ENCODE measurements at places on chromosomes 7 and 10.
A peak's percentile ranks its signal among the peaks of the same experiment; 100 is the strongest.

DNA sequence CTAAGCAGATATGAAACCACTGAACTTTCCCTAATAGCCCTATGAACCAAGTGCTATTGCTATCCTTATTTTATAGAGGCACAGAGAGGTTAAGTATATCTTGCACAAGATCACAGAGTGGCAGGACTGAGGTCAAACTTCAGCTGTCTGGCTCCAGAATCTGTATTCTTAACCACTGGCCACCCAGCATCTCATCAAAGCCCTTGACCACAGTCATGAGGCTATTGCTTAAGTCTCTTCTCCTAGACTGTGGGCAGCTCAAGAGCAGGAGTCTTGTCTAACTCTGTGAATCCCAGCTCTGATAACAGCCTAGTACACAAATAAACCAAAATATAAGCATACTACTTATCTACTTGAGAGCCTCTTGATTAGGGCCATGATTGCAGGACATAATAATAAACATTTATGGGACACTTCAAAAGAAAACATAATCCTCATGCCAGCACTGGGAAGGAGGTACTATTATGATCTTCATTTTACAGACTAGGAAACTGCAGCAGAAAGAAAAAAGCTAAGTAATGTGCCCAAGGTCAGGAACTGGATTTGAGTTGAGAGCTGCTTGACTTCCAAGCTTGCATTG, 22.4 kb upstream of the SMC3 start:
- DNase-seq: no peak

- DNase-seq: no peak
Measured at GRCh38 chr7:51009716-51010496, 227.2 kb upstream of the GRB10 start.

GRCh38 chr7:89514970-89515369, 639.3 kb upstream of the STEAP1 start:
- DNase-seq: no peak

- DNase-seq: peak; percentile 64
Measured at GRCh38 chr10:72315611-72316385, 38.9 kb downstream of the DNAJB12 start.

GRCh38 chr10:127979045-127979444, 72.1 kb downstream of the PTPRE start:
- DNase-seq: no peak

- no peak for DNase-seq
Measured at GRCh38 chr10:71072131-71072822, 140.1 kb upstream of the UNC5B start.

DNA sequence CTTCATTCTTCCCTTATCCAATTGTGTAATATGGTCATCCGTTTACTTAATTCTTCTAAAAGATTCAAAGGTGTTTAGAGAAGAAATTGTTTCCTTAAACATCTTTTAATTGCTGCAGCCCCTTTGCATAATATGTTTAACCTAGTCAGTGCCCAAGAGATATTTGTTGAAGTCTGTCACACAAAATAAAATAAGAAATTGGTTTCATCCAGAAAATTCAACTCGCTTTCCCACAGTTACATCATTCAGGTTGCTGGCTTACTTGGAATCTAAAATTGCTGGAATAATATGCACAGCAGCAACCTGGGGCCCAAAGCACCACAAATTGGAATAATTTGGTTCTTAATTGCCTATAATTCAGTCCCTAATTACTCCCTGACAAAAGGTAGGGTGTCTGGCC, 155.1 kb upstream of the ETV1 start:
- DNase-seq: no peak

DNA sequence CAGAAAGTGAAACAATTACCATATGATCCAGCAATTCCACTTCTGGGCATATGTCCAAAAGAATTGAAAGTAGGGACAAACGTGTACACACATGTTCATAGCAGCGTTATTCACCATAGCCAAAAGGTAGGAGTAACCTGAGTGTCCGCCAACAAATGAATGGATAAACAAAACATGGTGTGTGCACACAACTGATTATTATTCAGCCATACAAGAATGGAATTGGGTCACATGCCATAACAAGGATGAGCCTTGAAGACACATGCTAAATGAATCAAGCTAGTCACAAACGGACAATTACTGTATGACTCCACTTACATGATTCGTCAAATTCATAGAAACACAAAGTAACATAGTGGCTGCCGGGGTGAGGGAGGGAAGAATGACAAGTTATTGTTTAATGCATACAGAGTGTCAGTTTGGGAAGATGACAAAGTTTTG, 4.1 kb upstream of the OIT3 start:
- no peak for DNase-seq

DNA sequence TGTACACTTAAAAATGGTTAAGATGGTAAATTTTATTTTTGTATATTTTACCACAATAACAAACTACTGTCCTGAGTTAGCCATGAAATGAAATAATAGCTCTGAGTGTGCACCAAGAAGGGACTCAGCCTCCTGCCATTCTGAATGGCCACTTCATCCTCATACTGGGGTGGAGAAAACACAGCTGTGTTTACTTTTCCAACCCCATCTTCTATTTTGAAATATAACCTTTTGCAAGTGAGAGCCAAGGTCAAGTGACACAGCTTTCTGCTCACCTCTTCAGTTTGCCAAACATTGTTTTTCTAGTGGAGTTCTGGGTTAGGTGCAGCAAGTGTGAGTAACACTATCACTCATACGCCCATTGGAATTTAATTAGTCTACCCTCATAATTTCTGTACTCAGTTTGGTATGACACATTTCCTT, 107.4 kb upstream of the GLCCI1 start:
- peak; percentile 11 for DNase-seq

- no peak for DNase-seq
Measured at GRCh38 chr10:75999515-76000209, 568.2 kb downstream of the LRMDA start.

- DNase-seq: no peak
Measured at GRCh38 chr7:2824026-2824677, 20.0 kb downstream of the GNA12 start.

DNA sequence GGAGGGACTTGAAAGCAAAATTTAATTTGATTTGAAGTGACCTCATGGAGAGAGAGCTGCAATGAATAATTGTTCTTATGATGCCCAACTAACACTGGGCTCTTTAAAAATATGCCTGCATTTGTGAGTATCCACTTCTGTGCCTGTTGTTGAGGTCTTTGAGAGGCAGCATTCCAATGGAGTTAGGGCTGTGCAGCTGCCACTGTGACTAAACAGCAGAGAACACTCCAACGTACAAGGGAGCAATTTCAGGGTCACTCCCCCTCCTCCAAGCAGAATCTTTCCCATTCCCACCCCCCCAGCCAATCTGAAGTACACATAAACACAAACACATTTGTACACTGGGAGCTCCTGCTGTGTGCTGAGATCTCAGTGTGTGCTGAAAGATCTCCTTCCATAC, 28.0 kb upstream of the GSAP start:
- DNase-seq: no peak

- DNase-seq: no peak
Measured at GRCh38 chr7:107788662-107789061, 14.4 kb downstream of the SLC26A3 start.

DNA sequence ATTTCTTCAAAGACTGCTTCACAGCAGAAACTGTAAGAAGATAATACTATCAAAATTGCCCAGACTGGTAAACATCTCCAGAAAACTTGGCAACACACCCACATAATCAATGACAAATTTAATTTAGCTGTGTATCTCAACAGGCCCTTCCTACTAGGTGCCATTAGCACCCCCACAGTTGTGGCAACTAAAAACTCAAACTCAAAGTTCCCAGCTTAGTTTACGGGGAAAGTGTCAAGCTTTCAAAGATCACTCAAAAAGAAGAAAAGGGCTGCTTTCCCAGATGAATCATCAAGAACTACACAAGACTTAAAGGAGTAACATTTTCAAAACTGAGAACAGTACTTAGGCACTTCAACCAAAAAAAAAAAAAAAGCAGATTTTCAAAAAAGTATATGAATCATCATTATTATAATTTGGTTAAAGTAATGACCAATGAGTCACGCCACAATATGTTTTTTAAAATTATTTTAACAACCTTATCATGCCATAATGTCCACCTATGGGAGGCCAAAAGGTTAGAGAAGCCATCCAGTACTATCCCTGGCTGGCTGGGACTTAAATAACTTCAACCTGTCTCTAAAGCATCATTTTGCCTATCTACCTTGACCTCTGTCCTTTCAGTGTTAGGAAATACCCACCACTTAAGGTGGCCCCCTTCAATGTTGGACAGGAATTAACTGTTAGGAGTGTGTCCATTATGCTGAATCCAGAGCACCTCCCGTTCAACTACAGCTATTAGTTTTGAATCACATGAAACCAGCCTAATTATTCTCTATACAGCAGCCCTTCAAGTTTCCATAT, 90.8 kb downstream of the ZFAND4 start:
- no peak for DNase-seq

DNA sequence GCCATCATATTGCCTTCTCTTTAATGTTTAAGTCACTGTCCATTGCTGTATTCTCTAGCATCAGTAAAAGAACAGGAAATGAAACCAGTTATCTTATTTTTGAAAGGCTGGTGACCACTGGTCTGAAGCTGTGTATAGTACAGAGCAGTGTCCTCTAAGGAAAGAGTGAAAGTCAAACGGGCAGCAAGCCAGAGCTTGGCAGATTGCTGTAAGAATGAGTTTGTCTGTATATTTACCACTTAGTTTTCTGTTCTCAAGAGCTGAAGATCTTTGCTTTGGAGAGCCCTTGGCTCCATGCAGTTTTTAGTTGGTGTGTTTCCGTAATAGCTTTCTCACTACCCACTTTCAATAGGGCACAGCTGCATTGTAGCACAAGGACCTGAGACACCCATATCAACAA, 31.9 kb downstream of the PCBD1 start:
- no peak for DNase-seq

GRCh38 chr7:4667776-4668509, 14.2 kb upstream of the FOXK1 start:
- DNase-seq: no peak

DNA sequence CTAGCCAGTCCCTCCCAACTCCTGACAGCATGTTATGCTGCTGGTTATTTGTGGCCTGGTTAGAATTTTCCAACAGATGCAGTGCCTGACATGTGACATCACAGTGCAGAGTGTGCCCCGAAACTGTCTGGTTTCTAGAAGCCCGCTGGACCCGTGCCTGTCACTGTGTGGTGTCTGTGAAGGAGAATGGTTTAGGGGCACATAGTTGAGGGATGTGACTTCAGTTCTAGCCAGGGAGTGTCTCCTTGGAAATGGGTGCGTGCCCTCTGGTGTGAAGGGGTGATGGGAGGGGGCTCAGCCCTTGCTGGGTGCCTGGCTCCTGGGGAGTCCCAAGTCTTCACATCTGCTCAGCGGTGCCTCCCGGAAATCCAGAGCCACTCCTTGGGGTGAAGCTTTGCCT, 303.6 kb downstream of the GLRX3 start:
- no peak for DNase-seq

DNA sequence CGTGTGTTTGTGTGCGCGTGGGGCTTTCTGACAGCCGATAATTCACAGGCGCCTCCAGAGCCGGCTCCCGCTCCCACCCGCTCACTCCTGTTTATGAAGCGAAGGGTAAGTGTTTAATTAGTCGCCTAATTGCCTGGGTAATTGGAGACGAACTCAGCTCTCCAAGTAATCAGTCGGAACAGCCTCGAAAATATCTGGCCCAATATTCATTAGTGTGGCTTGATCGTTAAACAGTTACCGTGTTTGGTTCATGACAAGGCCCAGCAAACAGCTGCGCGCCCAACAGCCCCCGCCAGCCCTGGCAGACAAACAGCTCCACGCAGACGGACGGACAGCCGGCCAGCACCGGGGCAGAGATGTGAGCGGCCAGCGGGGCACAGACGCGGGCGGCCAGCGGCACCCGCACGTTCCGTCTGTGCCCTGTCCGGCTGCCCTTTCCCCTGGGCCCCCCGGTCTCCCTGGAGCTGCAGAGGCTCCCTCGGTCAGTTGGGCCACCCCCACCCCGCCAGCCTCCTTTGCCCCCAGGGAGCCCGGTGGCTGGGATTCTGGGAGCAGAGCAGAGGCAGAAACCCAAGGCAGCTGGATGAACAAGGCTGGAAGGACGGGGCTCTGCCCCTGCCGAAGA, 98.2 kb downstream of the UNCX start:
- no peak for DNase-seq

GRCh38 chr10:28331066-28331465, 28.2 kb upstream of the MPP7 start:
- DNase-seq: no peak

DNA sequence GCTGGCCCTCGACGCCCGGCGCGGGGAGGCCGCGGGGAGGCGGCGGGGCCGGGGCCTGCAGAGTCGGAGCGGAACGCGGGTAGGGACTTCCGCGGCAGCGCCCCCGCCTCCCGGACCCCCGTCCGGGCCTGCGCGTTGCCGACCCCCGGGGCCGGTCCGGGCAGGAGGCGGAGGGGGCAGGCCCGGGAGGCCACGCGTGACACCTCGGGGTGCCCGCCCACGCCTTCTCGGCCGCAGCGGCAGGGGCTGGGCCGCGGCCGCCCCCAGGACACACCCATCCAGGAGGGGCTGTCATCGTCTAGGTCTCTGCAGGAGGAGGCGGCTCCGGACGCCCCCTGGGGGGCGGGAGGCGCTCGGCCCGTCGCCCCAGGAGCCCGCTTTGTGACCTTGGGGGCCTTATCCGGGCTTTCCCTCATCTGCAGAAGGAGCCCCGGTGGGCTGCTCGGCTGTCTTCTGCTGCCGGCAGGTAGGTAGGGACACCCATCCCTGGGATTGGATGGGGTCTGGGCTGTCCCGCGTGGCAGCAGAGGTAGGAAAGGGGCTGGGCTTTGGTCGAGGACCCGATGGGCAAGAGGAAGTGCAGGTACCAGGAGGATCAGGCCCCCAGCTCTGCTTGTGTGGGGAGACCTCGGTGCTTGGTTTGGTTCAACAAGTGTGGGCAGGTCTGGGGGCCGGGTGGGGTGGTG, 569 bp downstream of the ZNF316 start:
- no peak for DNase-seq

DNA sequence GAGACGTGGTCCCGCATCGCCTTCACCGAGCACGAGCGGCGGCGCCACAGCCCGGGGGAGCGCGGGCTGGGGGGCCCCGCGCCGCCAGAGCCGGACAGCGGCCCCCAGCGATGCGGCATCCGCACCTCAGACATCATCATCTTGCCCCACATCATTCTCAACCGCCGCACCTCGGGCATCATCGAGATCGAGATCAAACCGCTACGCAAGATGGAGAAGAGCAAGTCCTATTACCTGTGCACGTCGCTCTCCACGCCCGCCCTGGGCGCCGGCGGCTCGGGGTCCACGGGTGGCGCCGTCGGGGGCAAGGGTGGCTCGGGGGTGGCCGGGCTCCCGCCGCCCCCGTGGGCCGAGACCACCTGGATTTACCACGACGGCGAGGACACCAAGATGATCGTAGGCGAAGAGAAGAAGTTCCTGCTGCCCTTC, 737 bp downstream of the CNNM2 start:
- no peak for DNase-seq

GRCh38 chr10:118729200-118729599, 25.6 kb downstream of the CACUL1 start:
- no peak for DNase-seq

GRCh38 chr10:82191653-82192052, 316.7 kb downstream of the NRG3 start:
- DNase-seq: no peak

Data from BJ (cell line).